ENCODE measurements at places on chromosomes 7 and 10. TPM values are rescaled to one million over a fixed set of nuclear protein-coding genes. Genes with fewer than 3 reads are reported as not detected.

GRCh38 chr10:35608328-35608672 is 3.2 kb downstream of the GJD4 start:
- no peaks in the 10 kb centered on the region for H3K27me3 ChIP-seq
- no peak overlapping the region for H3K27ac ChIP-seq
- no peak for DNase-seq
- no peaks in the 10 kb centered on the region for H3K36me3 ChIP-seq

CPA5 gene
- not detected for total RNA-seq

DNA sequence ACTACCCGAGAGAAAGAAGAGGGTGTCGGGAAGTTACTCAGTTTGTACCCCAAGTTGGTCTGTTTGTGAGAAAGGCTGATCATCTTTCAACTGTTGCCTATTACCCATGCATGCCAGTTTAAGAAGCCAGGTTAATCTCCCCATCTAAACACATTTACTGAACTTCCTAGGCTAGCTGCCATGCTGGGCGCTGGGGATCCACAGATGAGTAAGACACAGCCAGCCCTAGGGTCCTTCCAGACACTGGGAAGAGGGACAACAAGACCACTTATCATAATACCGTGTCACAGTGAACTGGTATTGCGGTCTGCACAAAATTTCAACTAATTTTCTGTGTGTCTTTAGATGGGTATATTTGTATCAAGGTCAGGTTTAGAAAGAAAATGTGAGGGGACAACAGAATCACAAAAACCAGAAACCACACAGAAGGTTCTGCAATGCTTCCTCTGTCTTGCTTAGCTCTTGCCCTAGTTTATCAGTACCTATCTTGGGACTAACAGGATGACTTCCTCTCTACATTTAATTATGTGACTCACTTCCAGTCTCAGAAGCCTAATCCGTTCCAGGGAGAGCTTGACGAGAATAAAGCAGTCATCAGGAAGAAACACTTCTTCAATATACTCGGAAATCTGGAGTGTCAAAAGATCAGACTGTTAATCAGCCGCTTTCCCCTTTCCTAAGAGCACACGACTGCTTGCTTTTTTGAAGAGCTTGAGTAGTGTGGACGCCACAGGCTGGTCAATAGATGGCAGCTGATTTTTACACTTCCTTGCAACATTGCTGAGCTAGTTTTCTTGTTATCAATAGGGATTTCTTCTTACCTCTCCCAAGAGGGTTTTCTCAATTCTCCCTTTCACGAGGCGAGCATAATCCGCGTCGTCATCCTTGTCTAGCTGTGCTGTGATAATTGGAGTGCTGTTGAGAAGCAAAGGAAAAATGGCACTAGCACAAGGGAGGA is 45.7 kb downstream of the POLR3A start:
- no peak for DNase-seq
- no peaks in the 10 kb centered on the region for H3K27me3 ChIP-seq
- H3K4me3 ChIP-seq: no peak overlapping the region
- no peak overlapping the region for H3K27ac ChIP-seq

CALHM1 gene
- not detected for total RNA-seq

GRCh38 chr7:149871576-149871975 is 2.2 kb upstream of the ATP6V0E2 start:
- peaks cover 21% of the 10 kb centered on the region for H3K4me1 ChIP-seq
- no peaks in the 10 kb centered on the region for H3K36me3 ChIP-seq
- H3K4me3 ChIP-seq: no peak overlapping the region
- peak overlapping the region; percentile 96 for H3K27ac ChIP-seq
- no peaks in the 10 kb centered on the region for H3K27me3 ChIP-seq

- H3K36me3 ChIP-seq: no peaks in the 10 kb centered on the region
- no peaks in the 10 kb centered on the region for H3K27me3 ChIP-seq
- no peak overlapping the region for H3K27ac ChIP-seq
- DNase-seq: no peak
- H3K4me3 ChIP-seq: no peak overlapping the region
These were observed 136.9 kb downstream of the SNX10 start for GRCh38 chr7:26428571-26428970.

OPN4 gene
- 0.19 TPM for total RNA-seq

DNA sequence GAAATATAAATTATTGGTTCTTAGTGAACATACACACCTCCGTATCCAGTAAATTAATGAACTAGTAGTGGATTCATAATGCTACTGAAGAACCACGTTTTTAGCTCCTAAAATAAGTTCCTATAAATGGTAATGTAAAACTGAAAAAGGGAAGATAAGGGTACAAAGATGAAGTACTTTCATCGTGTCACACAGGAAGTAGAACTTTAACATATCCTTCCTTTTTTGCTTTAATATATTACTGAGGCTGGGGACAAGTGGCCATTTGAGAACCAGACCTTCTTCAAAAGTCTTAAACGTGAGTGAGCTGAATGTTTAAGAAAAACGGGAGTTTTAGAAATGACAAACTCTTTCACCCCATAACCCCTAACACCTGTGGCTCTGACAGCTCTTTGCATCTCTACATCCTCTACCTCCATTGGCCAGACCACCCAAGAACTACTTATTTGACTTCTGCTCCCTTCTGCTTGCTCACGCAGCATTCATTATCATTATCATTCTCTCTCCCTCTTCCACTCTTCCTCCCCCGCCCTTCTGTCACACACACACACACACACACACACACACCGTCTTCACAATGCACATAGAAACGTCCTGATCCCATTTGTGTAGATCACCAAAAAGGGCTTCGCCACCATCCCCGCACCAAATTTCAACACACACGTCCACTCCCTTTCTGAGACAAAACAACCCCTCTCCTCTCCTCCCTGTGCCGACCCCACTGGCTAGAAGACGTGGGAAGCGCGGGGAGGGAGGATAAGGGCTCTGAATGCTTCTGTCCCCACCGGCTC is 677 bp downstream of the SKAP2 start:
- H3K4me1 ChIP-seq: no peaks in the 10 kb centered on the region
- no peak for DNase-seq
- H3K36me3 ChIP-seq: no peaks in the 10 kb centered on the region
- peak overlapping the region; percentile 77 for H3K27ac ChIP-seq
- H3K4me3 ChIP-seq: peak overlapping the region; percentile 61
- no peaks in the 10 kb centered on the region for H3K27me3 ChIP-seq

- no peaks in the 10 kb centered on the region for H3K36me3 ChIP-seq
- no peak for DNase-seq
- H3K4me1 ChIP-seq: no peaks in the 10 kb centered on the region
- no peak overlapping the region for H3K4me3 ChIP-seq
- H3K27me3 ChIP-seq: no peaks in the 10 kb centered on the region
These were observed 53.5 kb upstream of the PPP1R17 start for GRCh38 chr7:31633467-31633866.

DNA sequence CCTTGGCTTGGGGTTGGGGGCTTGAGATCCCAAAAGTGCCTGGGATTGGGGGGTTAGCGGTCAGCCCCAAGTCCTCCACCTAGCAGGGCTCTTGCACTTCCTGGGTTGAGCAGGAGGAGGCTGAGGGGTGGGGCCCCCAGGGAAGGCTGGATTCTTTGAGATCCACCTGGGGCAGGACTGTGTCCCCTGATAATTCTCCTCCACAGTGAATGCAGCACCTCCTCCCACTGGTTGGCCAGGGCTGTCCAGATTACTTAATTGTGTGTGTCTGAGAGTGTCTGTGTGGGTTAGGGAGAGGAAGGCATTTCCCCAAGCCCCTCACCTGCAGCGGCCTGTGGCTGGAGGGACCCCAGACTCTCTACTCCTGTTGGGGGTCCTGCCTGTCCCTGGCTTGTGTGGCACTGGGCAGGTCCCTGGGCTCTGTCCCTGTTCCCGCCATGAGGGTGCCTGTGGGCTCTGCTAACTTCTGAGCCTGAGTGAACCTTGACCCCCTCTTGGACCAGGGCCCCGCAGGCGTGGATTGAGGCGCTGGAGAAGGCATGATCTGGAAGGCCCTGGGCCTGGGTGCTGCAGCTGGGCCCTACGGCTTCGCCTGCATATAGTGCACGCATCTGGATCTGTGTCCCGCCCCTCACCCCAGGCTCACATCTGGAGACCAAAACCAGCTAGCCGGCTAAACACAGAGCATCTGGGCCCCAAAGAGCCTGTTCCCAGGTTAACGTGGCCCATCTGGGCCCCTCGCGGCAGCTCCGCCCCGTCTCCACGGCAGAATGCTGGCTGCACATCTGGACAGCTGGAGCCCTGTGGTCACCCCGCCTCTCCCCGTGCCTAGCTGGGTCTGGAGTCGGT is 10.4 kb downstream of the TMEM270 start:
- no peaks in the 10 kb centered on the region for H3K4me1 ChIP-seq
- H3K27me3 ChIP-seq: no peaks in the 10 kb centered on the region
- no peak for DNase-seq
- H3K36me3 ChIP-seq: no peaks in the 10 kb centered on the region

HSPA12A gene
- 11.5 TPM for total RNA-seq

KCNK18 gene
- not detected for total RNA-seq

- no peaks in the 10 kb centered on the region for H3K36me3 ChIP-seq
- H3K4me1 ChIP-seq: peaks cover 17% of the 10 kb centered on the region
- H3K27ac ChIP-seq: peak overlapping the region; percentile 57
- no peak for DNase-seq
- H3K27me3 ChIP-seq: no peaks in the 10 kb centered on the region
These were observed 22.4 kb upstream of the SEMA3C start for GRCh38 chr7:80941208-80941758.

PDK4 gene
- 337 TPM for total RNA-seq

DNA sequence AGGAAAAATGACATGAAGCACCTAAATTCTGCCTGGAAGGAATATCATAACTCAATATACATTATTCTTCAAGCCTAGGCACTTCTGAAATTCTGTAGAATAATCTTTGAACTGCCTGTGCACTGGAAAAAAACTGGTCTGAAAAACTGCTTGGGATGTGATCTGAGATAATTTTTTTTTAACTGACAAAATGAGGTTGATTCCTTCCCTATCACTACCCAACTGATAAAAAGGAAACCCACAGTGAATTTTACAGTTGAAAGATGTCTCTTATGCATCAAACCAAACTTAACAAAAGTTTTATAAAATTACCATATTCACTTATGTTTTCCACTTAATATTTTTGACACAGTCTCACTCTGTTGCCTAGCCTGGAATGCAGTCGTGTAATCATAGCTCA is 67.2 kb upstream of the FAM133B start:
- no peaks in the 10 kb centered on the region for H3K4me1 ChIP-seq
- no peak for DNase-seq
- no peaks in the 10 kb centered on the region for H3K27me3 ChIP-seq
- no peak overlapping the region for H3K4me3 ChIP-seq
- no peaks in the 10 kb centered on the region for H3K36me3 ChIP-seq
- H3K27ac ChIP-seq: no peak overlapping the region

ZNF804B gene
- total RNA-seq: 0.26 TPM

DNA sequence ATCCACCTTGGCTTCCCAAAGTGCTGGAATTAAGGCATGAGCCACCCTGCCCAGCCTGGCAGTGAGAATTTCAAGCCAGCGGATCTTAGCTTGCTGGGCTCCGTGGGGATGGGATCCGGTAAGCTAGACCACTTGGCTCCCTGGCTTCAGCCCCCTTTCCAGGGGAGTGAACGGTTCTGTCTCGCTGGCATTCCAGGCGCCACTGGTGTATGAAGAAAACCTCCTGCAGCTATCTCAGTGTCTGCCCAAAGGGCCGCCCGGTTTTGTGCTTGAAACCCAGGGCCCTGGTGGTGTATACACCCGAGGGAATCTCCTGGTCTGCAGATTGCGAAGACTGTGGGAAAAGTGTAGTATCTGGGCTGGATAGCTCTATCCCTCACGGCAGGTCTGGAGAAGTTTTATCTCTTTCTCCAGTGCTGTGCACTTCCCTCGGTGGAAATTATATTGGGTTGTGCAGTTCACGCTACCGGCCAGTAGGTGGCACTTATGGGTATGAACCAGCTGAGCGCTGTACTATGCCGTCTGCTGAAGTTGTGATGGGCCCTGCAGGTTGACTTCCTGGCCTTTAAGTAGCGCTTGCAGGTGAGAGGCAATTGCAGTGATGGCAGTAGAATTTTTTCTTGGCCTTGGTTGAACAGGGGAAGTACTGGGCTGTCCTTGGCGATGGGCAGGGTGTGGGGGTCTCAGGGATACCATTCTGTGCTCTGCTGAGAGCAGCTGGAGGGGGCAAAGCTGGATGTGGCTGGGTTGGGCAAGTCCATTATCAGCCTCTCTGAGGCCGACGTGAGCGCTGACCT is 138.0 kb upstream of the MTPN start:
- no peak overlapping the region for H3K4me3 ChIP-seq
- DNase-seq: no peak
- no peaks in the 10 kb centered on the region for H3K36me3 ChIP-seq
- H3K27ac ChIP-seq: no peak overlapping the region
- H3K4me1 ChIP-seq: no peaks in the 10 kb centered on the region

- no peaks in the 10 kb centered on the region for H3K4me1 ChIP-seq
- H3K36me3 ChIP-seq: no peaks in the 10 kb centered on the region
- no peaks in the 10 kb centered on the region for H3K27me3 ChIP-seq
- H3K27ac ChIP-seq: no peak overlapping the region
These were observed 7.3 kb downstream of the C7orf57 start for GRCh38 chr7:48042636-48043035.

CTTNBP2 gene
- total RNA-seq: 4.4 TPM

DNA sequence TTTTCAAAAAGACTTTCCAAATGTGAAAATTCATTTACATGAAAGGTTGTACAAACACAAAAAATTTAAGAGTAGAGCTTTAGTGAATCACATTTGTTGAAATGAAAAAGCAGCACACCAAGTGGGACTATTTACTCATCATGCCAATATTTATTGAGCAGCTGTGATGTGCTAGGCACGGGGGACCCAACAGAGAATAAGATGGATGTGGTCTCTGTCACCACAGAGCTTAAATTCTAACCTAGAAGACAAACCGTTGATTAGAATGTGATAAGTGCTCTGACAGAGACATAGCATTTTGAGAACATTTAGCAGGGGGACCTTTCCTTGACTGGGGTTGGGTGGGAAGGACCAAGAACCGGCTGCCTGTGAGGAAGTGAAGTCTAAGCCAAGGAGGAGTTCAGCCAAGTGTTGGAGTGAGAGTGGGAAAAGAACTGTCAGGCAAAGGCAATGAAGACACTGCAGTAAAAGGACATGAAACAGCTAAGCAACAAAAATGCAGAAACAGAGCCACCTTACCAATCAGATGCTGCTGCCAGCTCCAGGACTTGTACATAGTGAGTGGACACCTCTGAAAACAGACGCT is 19.1 kb downstream of the ADAM12 start:
- H3K4me3 ChIP-seq: no peak overlapping the region
- no peak for DNase-seq
- H3K27me3 ChIP-seq: no peaks in the 10 kb centered on the region

- no peaks in the 10 kb centered on the region for H3K36me3 ChIP-seq
- DNase-seq: no peak
- no peaks in the 10 kb centered on the region for H3K27me3 ChIP-seq
- no peak overlapping the region for H3K27ac ChIP-seq
- H3K4me3 ChIP-seq: no peak overlapping the region
These were observed 719.1 kb downstream of the PCDH15 start for GRCh38 chr10:54081950-54082349.

HYCC1 gene
- total RNA-seq: 26.1 TPM

MEOX2 gene
- 11.1 TPM for total RNA-seq

DNA sequence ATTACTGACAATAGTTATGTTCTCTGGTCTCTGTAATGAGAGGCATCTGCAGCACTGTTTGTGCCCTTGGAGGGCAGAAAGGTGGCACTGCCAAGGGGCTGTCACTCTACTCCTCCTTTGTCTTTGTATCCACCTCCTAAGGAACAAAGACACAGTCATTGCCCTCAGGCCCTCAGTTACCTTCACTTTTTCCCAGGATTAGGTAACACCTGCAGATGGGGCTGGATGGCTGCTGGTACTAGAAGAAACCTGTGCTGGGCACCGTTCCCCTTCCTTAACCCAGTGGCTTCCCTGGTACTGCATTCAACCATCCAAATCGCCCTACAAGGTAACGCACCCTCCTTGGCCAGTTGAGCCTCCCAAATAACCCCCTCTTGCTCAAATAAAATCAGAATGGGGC is 246.9 kb upstream of the NEBL start:
- no peaks in the 10 kb centered on the region for H3K4me1 ChIP-seq
- DNase-seq: no peak
- H3K36me3 ChIP-seq: no peaks in the 10 kb centered on the region
- no peak overlapping the region for H3K27ac ChIP-seq

All from right atrium auricular region (tissue), 2 donors.